Small intestine (tissue), 16 donors: ENCODE measurements at places on chromosomes 6 and 20. TPM values are rescaled to one million over a fixed set of nuclear protein-coding genes. Genes with fewer than 3 reads are reported as not detected.

COL20A1 gene
- not detected for polyA plus RNA-seq

DCDC2 gene
- not detected for polyA plus RNA-seq

DNA sequence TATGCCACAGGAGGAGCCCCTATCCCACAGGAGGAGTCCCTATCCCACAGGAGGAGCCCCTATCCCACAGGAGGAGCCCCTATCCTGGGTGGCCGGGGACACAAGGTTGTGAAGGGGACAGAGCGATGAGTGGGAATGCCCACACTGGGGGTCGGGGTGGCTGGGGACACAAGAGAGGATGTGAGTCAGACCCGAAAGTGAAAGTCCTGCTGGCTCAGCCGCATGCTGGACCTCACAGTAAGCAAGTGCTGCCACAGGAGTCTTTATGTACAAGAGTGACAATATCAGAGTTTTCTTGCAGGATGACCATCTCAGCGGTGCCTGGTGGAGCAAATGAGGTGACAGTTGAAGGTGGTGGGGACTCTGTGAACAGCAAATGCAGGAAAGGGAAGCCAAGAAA is 93.7 kb downstream of the PSMB1 start:
- H3K36me3 ChIP-seq = no peaks in the 10 kb centered on the region
- no peak overlapping the region for H3K4me3 ChIP-seq
- no peaks in the 10 kb centered on the region for H3K27me3 ChIP-seq
- no peak overlapping the region for H3K27ac ChIP-seq
- H3K4me1 ChIP-seq = no peaks in the 10 kb centered on the region

ZBTB2 gene
- polyA plus RNA-seq = 8.7 TPM

CDH22 gene
- polyA plus RNA-seq = not detected

CST4 gene
- not detected for polyA plus RNA-seq

GRCh38 chr6:169415179-169415578 is 161.5 kb upstream of the THBS2 start:
- H3K27me3 ChIP-seq = no peaks in the 10 kb centered on the region
- no peaks in the 10 kb centered on the region for H3K36me3 ChIP-seq
- H3K27ac ChIP-seq = no peak overlapping the region
- DNase-seq = no peak

PSORS1C1 gene
- 40.5 TPM for polyA plus RNA-seq

GRCh38 chr6:13715444-13715883 is 3.8 kb upstream of the RANBP9 start:
- no peak for DNase-seq
- no peaks in the 10 kb centered on the region for H3K27me3 ChIP-seq
- no peaks in the 10 kb centered on the region for H3K36me3 ChIP-seq
- H3K4me3 ChIP-seq = no peak overlapping the region
- no peak overlapping the region for H3K27ac ChIP-seq
- H3K4me1 ChIP-seq = no peaks in the 10 kb centered on the region

DNA sequence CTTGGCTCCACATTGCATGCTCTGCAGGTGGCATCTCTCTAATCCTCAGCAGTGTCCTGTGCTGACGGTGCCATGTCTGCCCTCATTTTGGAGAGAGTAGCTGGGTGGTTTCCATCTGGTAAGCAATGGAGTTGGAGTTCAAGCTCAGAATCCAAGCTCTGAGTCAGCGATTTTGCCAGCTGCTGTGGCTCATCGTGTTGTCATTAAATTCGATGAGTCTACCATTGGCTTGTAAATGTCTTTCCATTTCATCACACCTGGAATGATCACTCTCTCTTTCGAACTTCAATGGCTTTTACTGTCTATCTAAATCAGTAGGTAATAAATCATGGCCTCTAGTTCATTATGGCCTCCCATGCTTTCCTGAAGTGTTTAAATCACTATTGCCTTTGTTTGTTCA is 378.5 kb upstream of the TSHZ2 start:
- H3K4me3 ChIP-seq = no peak overlapping the region
- no peaks in the 10 kb centered on the region for H3K36me3 ChIP-seq
- H3K27ac ChIP-seq = no peak overlapping the region

DNA sequence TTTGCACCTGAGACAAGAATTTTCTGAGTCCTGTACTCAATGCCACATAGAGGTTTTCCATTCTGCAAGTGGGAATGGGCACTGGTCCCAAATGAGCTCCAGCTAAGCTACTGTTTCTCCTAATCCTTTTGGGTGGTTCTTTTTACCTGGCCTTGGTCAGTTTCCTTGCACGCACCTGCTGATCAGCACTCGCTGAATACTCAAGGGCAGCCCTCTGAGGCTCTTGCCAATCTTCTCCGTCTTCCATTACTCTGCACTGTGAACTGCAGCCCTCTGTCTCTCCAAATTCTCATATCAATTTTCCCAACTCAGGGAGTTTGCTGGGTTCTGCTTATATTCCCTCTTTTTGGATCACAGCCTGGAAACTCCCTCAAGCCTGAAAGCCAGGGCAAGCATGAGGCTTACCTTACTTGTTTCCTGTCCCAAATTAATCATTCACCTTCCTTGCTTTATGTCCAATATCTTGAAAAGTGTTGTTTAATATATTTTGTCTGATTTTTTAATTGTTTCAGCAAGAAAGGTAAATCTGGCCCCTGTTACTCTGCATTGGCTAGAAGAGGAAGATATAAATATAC is 138.0 kb upstream of the TBX18 start:
- no peaks in the 10 kb centered on the region for H3K4me1 ChIP-seq
- no peak overlapping the region for H3K4me3 ChIP-seq
- H3K36me3 ChIP-seq = no peaks in the 10 kb centered on the region
- H3K27me3 ChIP-seq = no peaks in the 10 kb centered on the region

NHLRC1 gene
- 3.6 TPM for polyA plus RNA-seq

- no peaks in the 10 kb centered on the region for H3K27me3 ChIP-seq
- no peak overlapping the region for H3K4me3 ChIP-seq
- H3K27ac ChIP-seq = peak overlapping the region; percentile 90
Observed at GRCh38 chr6:37239526-37239925, 18.0 kb upstream of the TBC1D22B start.

DNA sequence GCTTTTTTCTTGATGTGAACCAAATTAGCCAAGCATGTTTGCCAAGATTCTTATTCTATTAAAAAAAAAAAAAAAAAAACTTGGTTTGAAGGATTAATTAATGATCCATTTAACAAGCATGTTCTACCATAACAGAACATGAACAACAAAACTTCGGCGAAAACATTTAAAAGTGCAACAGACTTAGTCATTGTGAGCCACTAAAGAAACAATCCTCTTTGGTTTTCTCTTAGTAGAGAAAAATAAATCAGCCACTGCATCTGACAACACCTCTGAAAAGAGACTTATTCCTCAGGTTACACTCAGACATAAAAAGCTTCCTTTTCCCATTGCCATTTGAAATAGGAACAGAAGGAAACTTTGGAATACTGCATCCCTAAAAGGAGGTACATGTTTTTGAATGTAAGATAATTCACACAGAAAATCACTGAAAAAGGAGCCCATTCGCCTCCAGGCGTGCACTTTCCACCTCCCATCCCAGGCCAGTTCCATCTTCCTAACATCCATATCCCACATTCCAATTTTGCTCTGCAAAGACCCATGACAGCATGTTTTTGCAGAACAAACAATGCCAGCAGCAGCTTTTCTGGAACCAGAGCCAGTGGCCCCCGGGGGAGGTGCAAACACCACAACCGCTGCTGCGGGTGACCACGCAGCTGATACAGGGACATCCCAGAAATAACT is 79.5 kb downstream of the ZMYND8 start:
- no peak overlapping the region for H3K4me3 ChIP-seq
- DNase-seq = no peak
- H3K4me1 ChIP-seq = no peaks in the 10 kb centered on the region
- H3K27ac ChIP-seq = no peak overlapping the region
- H3K36me3 ChIP-seq = peaks cover 61% of the 10 kb centered on the region

SPATS1 gene
- polyA plus RNA-seq = not detected

GRCh38 chr20:3646651-3647050 is 16.5 kb downstream of the GFRA4 start:
- peaks cover 65% of the 10 kb centered on the region for H3K36me3 ChIP-seq
- no peaks in the 10 kb centered on the region for H3K4me1 ChIP-seq
- H3K27me3 ChIP-seq = no peaks in the 10 kb centered on the region
- no peak overlapping the region for H3K4me3 ChIP-seq
- no peak overlapping the region for H3K27ac ChIP-seq

DNA sequence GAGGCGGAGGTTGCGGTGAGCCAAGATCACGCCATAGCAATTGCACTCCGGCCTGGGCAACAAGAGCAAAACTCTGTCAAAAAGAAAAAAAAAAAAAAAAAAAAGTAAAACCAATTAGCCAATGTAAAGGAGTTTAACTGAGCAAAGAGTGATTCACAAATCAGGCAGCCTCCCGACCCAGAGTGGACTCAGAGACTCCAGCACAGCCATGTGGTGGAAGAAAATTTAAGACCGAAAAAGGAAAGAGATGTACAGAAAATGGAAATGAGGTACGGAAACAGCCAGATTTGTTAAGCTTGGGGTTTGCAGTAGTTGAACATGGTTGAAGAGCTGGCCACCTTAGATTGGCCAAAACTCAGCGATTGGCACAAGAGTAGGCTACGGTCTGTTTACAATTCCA is 51.4 kb downstream of the ERMARD start:
- H3K27me3 ChIP-seq = no peaks in the 10 kb centered on the region
- no peaks in the 10 kb centered on the region for H3K36me3 ChIP-seq

GRCh38 chr6:16337295-16337975 is 99.0 kb downstream of the GMPR start:
- H3K4me3 ChIP-seq = no peak overlapping the region
- no peaks in the 10 kb centered on the region for H3K4me1 ChIP-seq
- no peaks in the 10 kb centered on the region for H3K27me3 ChIP-seq
- no peak overlapping the region for H3K27ac ChIP-seq

BTN3A1 gene
- 12.7 TPM for polyA plus RNA-seq

DNAJC5 gene
- 52.3 TPM for polyA plus RNA-seq

GRCh38 chr20:25553819-25554296 is 31.5 kb downstream of the NINL start:
- no peak overlapping the region for H3K4me3 ChIP-seq
- no peak overlapping the region for H3K27ac ChIP-seq
- DNase-seq = no peak
- H3K36me3 ChIP-seq = no peaks in the 10 kb centered on the region
- peaks cover 2% of the 10 kb centered on the region for H3K4me1 ChIP-seq
- no peaks in the 10 kb centered on the region for H3K27me3 ChIP-seq

FNDC1 gene
- 0.27 TPM for polyA plus RNA-seq

- peaks cover 2% of the 10 kb centered on the region for H3K4me1 ChIP-seq
- no peaks in the 10 kb centered on the region for H3K36me3 ChIP-seq
- H3K27me3 ChIP-seq = no peaks in the 10 kb centered on the region
- no peak overlapping the region for H3K4me3 ChIP-seq
- H3K27ac ChIP-seq = no peak overlapping the region
- no peak for DNase-seq
Observed at GRCh38 chr6:11350294-11350693, 117.8 kb upstream of the NEDD9 start.

MPIG6B gene
- polyA plus RNA-seq = 0.59 TPM

DNA sequence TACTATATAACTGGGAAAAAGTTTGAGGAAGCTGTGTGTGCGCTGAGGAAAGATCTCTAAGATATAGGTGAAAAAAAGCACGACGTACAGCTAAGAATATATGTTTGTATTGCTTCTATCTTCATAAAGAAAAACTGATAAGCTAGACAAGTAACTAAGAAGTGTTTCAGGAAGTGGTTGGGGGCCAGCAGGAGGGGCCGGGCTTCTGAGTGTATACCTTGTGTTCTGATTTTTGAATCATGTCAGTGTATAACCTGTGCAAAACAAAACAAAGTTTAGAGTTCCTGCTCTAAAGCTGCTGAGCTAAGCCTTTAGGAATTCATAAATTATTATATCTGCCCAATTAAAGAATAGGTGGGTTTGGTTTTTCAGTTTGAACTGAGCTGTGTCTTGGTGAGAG is 7.9 kb upstream of the OSER1 start:
- no peaks in the 10 kb centered on the region for H3K36me3 ChIP-seq
- no peaks in the 10 kb centered on the region for H3K27me3 ChIP-seq

GJA10 gene
- not detected for polyA plus RNA-seq

- no peak overlapping the region for H3K27ac ChIP-seq
- peak; percentile 55 for DNase-seq
- no peaks in the 10 kb centered on the region for H3K4me1 ChIP-seq
- H3K4me3 ChIP-seq = no peak overlapping the region
Observed at GRCh38 chr6:150567380-150567779, 32.3 kb upstream of the PLEKHG1 start.

HLA-DRB5 gene
- not detected for polyA plus RNA-seq

SEL1L2 gene
- not detected for polyA plus RNA-seq

TGM3 gene
- polyA plus RNA-seq = 0.39 TPM

DNA sequence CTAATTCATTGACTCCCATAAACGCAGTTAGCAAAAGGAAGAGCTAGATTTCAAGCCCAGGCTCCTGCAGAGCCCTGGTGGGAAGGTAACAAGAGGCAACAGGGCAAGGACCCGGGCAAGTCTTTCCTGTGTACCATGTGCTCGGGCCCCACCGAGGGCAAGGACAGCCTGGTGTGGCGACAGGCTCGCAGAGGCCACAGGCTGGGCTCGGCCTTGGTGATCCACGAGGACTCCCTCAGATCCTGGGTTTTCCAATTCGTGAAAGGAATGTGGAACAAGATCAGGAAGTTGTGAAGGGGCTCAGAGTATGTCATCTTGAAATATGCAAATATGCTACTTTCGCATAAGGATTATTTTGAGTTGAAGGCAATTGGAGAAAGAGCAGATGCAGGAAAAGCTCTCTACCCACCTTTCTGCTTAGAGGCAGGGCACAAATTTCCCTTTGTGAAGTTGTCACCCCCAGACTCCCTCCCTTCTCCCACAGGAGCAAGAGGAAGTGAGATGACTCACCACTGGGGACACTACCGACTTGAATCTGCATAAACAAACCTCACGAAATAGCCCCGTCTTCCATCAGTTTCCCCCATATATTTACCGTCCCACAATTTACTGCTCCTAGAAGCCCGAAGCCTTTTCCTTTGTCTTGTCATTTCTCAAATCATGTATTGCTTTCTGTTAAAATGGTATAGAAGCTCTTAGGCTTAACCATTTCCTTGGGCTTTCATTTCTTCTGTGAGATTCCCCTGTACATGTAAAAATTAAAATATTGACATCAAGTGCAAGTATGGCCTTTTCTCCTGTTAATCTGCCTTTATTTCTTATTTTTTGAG is 79.0 kb downstream of the PSMG4 start:
- H3K27ac ChIP-seq = no peak overlapping the region
- peaks cover 12% of the 10 kb centered on the region for H3K4me1 ChIP-seq
- no peaks in the 10 kb centered on the region for H3K36me3 ChIP-seq

DDRGK1 gene
- 55.1 TPM for polyA plus RNA-seq

DNA sequence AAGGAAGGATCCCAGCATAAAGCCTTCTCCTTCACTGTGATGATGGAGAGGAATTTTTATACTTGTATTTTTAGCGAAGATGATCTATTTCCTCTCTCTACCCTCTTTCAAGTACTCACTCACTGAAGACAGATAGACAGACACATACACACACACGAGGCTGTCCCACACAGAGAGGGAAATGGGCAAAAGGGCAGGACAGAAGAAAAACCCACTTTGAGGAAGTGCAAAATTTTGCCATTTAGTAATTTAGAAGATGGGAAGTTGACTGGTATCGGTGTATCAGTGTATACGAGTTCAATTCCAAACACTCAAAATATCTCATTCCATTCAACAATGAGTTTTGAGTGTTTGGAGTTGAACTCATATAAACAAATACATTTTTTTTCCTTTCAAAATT is 30.9 kb downstream of the HEBP2 start:
- no peaks in the 10 kb centered on the region for H3K27me3 ChIP-seq
- H3K4me1 ChIP-seq = peaks cover 1% of the 10 kb centered on the region
- DNase-seq = no peak
- no peaks in the 10 kb centered on the region for H3K36me3 ChIP-seq
- no peak overlapping the region for H3K4me3 ChIP-seq

PKHD1 gene
- not detected for polyA plus RNA-seq

- H3K4me1 ChIP-seq = no peaks in the 10 kb centered on the region
- H3K36me3 ChIP-seq = no peaks in the 10 kb centered on the region
- H3K27ac ChIP-seq = no peak overlapping the region
- DNase-seq = no peak
- H3K27me3 ChIP-seq = no peaks in the 10 kb centered on the region
Observed at GRCh38 chr6:163712566-163712961, 298.0 kb downstream of the QKI start.
